A549 treated with Mapracorat at 1 μM for 4 hours (cell line): ENCODE measurements at places on chromosomes 6 and 20. TPM values are rescaled to one million over a fixed set of nuclear protein-coding genes. Genes with fewer than 3 reads are reported as not detected.

Gene MTHFD1L
- 38.0 to 45.4 TPM (median 44.0 TPM) in 5 replicates for total RNA-seq

Gene XKR7
- 0.01 to 0.02 TPM in 2 of 5 replicates, not detected in the others for total RNA-seq

Gene VSX1
- total RNA-seq: 0.77 to 1.5 TPM (median 0.89 TPM) in 5 replicates

Gene BTN1A1
- not detected in 5 replicates for total RNA-seq

Gene PSMB9
- 15.9 to 24.5 TPM (median 18.6 TPM) in 5 replicates for total RNA-seq

Gene PTCRA
- total RNA-seq: not detected in 5 replicates

Gene MC3R
- not detected in 5 replicates for total RNA-seq

Gene DNAJC5
- total RNA-seq: 22.6 to 29.0 TPM (median 28.3 TPM) in 5 replicates

Gene TSPO2
- not detected in 5 replicates for total RNA-seq

Gene MYB
- 0.57 to 1.2 TPM (median 0.77 TPM) in 5 replicates for total RNA-seq

Gene CUL7
- 6.2 to 9.1 TPM (median 7.2 TPM) in 5 replicates for total RNA-seq

Gene KIAA0408
- total RNA-seq: 4.4 to 7.3 TPM (median 6.4 TPM) in 5 replicates

Gene WFDC5
- not detected in 5 replicates for total RNA-seq

Gene PKIG
- total RNA-seq: 37.1 to 43.1 TPM (median 39.8 TPM) in 5 replicates

Gene SIRT5
- total RNA-seq: 3.4 to 4.2 TPM (median 3.5 TPM) in 5 replicates

Gene PNPLA1
- total RNA-seq: not detected in 5 replicates

Gene TMEM239
- total RNA-seq: not detected in 5 replicates

Gene COL21A1
- 0.50 to 1.0 TPM (median 0.60 TPM) in 5 replicates for total RNA-seq

Gene AVP
- not detected in 5 replicates for total RNA-seq

Gene SPATA2
- 6.8 to 8.7 TPM (median 7.8 TPM) in 5 replicates for total RNA-seq

Gene SYCP2L
- 1.7 to 2.9 TPM (median 2.5 TPM) in 5 replicates for total RNA-seq

Gene PRDM13
- total RNA-seq: 0.88 to 1.3 TPM (median 1.1 TPM) in 5 replicates

Gene STMN3
- total RNA-seq: 7.7 to 11.7 TPM (median 9.6 TPM) in 5 replicates

Gene SASH1
- total RNA-seq: 2.2 to 3.8 TPM (median 2.4 TPM) in 5 replicates

Gene KIAA1755
- 0.08 to 0.26 TPM (median 0.13 TPM) in 5 replicates for total RNA-seq

Gene RNF8
- 20.6 to 28.0 TPM (median 23.7 TPM) in 5 replicates for total RNA-seq

Gene BPIFA3
- not detected in 5 replicates for total RNA-seq

Gene TTLL9
- 0.10 to 0.20 TPM (median 0.12 TPM) in 4 of 5 replicates, not detected in the other for total RNA-seq

Gene PKIB
- total RNA-seq: 0.51 to 1.0 TPM (median 0.54 TPM) in 5 replicates

Gene ANKRD66
- not detected in 5 replicates for total RNA-seq

Gene OR2J3
- not detected in 5 replicates for total RNA-seq

Gene MAS1
- total RNA-seq: 0.01 TPM in 1 of 5 replicates, not detected in the others

Gene SLCO4A1
- total RNA-seq: 9.2 to 14.1 TPM (median 11.9 TPM) in 5 replicates

Gene RRAGD
- 3.6 to 5.4 TPM (median 4.6 TPM) in 5 replicates for total RNA-seq

Gene FAM83B
- total RNA-seq: not detected in 5 replicates

Gene SAPCD1
- total RNA-seq: 2.6 to 5.2 TPM (median 4.3 TPM) in 5 replicates
